ENCODE measurements at places on chromosomes 4 and X. TPM values are rescaled to one million over a fixed set of nuclear protein-coding genes. Genes with fewer than 3 reads are reported as not detected.

Gene DUSP21
- total RNA-seq: not detected

Gene KLHL15
- total RNA-seq: 29.2 TPM

Gene TRAPPC11
- total RNA-seq: 33.4 TPM

DNA sequence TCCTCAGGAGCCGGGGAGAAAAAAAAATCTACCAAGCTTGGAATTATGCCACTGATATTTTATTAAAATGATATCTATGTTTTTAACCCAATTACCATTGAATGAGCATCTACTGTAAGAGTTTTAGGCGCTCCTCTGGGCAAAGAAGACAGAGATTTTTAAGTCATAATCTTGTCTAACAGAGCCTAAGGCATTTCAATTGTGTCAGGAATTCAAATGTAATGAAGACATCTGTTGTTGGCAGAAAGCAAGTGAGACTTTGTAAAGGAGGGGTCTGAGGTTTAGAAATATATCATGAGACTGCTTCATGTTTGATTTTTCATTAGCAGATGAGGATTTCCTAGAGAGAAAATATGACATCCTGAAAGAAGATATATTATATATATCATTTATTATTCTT, 1158.1 kb downstream of the FSTL5 start:
- no peaks in the 10 kb centered on the region for H3K36me3 ChIP-seq
- H3K4me3 ChIP-seq: no peak overlapping the region
- H3K27ac ChIP-seq: no peak overlapping the region
- H3K4me1 ChIP-seq: no peaks in the 10 kb centered on the region

DNA sequence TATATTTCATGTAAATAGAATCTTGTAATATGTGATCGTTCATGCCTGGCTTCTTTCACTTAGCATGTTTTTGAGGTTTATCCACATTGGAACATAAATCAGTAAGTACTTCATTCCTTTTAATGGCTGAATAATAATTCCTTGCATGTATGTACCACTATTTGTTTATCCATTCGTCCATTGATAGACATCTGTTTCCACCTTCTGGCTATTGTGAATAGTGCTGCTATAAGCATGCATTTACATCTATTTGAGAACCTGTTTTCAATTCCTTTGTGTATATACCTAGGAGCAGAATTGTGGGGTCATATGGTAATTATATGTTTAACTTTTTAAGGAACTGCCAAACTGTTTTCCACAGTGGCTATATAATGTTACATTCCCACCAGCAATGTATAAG, 356.7 kb upstream of the DIPK2B start:
- H3K4me1 ChIP-seq: no peaks in the 10 kb centered on the region
- DNase-seq: no peak
- no peak overlapping the region for H3K27ac ChIP-seq
- no peak overlapping the region for H3K4me3 ChIP-seq

GRCh38 chrX:150753357-150753756, 60.2 kb downstream of the MTMR1 start:
- no peak for DNase-seq
- H3K36me3 ChIP-seq: peaks cover 55% of the 10 kb centered on the region

DNA sequence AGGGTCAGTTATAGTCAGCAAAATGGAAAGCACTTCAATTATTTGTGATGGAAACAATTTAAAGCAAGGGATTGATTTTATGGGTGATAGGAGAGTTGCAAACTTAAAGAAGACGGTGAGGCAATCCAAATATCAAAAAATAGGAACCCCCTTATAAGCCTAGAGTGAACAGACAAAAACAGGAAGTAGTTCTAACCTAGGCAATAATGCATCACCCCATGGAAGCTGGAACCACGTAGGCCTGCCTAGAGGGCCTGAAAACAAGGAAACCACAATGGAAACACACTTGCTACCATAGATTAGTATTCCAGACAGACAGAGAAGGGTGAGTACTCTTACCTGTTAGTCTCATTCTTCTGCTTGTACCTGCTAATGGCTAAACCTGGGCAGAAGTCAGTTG, 13.5 kb upstream of the GK2 start:
- H3K27me3 ChIP-seq: no peaks in the 10 kb centered on the region
- no peaks in the 10 kb centered on the region for H3K36me3 ChIP-seq
- H3K4me3 ChIP-seq: no peak overlapping the region

GRCh38 chr4:113292371-113293042, 243.1 kb downstream of the ANK2 start:
- no peaks in the 10 kb centered on the region for H3K36me3 ChIP-seq
- no peaks in the 10 kb centered on the region for H3K27me3 ChIP-seq
- no peaks in the 10 kb centered on the region for H3K4me1 ChIP-seq

DNA sequence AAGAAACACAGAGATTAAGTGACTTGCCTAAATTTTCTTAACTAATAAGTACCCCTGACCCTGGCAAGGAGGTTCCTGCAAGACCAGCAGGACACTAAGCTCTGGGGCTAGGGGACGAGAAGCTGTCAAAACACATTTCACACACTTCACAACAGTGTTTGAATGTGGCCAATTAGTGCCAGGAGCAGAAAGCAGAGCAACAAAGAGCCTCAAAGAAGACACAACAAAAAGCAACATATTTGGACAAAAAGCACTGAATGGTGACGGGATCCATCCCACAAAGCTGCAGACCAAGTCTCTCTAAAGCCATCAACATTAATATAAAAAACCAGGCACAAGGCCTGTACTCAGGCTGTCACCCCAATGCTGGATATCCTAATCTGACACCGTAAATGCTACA, 361.9 kb upstream of the RASGEF1B start:
- no peaks in the 10 kb centered on the region for H3K36me3 ChIP-seq
- no peaks in the 10 kb centered on the region for H3K4me1 ChIP-seq
- H3K27ac ChIP-seq: no peak overlapping the region
- no peak overlapping the region for H3K4me3 ChIP-seq
- no peak for DNase-seq

DNA sequence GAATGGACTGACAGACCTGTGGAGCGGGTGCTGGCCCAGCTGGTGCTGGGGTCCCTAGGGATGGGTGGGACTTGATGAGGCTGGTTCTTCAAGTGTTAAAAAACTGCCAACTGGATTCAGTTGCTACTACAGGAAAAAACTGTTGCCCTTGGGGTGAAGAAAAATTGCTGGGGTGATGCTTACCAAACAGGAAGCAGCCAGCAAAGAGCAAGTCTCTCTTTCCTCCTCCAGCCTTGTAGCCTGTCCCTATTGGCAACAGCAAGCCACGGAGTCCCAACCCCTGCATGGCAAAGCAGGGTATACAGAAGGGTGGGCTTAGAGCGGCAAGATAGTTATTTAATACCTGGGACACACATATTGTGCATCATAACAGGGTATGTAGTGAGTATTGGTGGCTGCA, 60.1 kb upstream of the ATP8A1 start:
- no peaks in the 10 kb centered on the region for H3K36me3 ChIP-seq
- H3K4me1 ChIP-seq: no peaks in the 10 kb centered on the region
- H3K27ac ChIP-seq: no peak overlapping the region
- no peak overlapping the region for H3K4me3 ChIP-seq
- DNase-seq: no peak

- no peaks in the 10 kb centered on the region for H3K27me3 ChIP-seq
- H3K4me3 ChIP-seq: no peak overlapping the region
- no peaks in the 10 kb centered on the region for H3K4me1 ChIP-seq
- no peak for DNase-seq
Observed at GRCh38 chr4:23401572-23401971, 488.3 kb downstream of the PPARGC1A start.

DNA sequence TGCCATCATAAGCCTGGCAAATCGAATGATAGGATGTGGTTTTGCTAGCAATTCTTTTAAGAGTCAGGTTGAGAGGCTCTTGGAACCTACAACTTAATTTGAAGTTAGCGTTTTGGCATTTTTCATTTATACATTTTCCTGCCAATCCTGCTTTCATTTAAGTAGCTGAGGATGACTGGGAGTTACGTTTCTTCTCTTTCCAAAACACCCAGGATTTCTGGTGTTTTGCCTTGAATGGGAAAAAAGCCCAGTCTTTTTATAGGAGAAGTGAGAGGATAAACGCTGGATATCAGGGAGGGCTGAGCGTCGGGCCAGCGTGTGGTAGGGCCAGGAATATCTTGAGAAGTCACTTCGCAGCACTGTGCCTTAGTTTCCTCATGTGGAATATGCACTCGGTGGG, 174.2 kb upstream of the HAND2 start:
- DNase-seq: no peak
- H3K27ac ChIP-seq: no peak overlapping the region
- no peaks in the 10 kb centered on the region for H3K4me1 ChIP-seq
- H3K27me3 ChIP-seq: no peaks in the 10 kb centered on the region
- no peak overlapping the region for H3K4me3 ChIP-seq
- no peaks in the 10 kb centered on the region for H3K36me3 ChIP-seq
